Urothelium cell line (cell line): ENCODE measurements at places on chromosomes 2 and 18.
A peak's percentile ranks its signal among the peaks of the same experiment; 100 is the strongest.

DNA sequence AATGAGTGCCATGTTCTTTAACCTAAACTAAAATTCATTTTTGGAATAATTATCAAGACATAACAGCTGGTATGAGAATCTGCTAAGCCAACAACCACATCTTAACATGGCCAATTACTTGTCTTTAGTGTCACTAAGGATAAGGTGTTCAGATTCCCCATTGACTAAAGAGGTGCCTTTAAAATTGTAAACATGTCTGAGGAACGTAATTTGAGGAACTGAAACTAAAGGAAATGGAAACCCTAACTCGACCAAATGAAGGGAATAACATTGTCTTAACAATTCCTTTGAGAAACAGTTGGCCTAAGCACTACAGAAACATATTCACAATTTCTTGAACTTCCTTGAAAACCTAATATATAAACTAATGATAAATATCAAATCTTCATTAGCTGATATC lies 355.4 kb upstream of the GULP1 start:
- no peak for DNase-seq

DNA sequence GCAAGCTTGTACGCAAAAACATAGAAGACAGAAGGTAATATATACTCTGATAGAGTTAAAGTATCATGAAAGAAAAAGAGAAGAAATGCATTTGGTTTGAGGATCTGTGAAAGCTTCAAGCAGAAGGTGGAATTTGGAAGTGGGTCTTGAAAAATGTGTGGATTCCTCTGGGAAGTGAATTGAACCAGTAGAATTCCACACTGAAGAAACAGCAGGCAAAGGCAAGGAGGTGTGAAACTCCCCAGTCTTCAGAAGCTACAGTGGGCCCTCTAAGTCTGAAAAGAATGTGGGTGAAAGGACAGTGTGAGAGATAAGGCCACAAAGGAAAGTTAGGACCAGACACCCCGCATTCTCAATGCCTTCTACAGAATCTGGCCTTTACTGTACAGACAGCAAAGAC lies 25.6 kb downstream of the COBLL1 start:
- no peak for DNase-seq

- no peak for DNase-seq
These were observed 13.3 kb upstream of the RAB17 start for GRCh38 chr2:237603718-237604362.

- no peak for DNase-seq
These were observed 76.0 kb upstream of the SESTD1 start for GRCh38 chr2:179340678-179341077.

DNA sequence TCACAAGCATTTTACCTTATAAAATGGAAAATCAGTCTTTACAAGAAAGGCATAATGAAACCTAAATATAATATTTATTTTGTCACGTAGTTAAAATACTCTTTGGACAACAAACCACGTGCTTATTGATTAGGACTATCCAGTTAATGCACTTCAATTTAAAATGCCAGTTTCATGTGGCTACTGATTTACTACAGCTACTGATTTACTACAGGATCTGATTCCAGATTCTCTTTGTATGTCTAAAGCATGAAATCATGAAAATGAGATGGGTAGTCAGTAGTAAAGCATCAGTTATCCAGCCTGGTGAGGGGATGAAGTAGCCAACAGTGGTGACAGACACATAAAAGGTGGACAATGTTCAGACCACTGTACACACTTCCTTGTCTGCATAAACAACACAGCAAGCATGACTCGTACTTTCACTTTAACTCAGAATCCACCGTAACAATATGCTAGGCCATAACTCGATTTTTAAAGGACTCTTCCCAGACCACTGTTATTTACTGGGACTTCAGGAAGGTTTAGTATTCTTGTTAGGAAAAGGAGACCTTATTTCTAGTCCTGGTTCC lies 24.9 kb downstream of the ACAA2 start:
- no peak for DNase-seq

DNA sequence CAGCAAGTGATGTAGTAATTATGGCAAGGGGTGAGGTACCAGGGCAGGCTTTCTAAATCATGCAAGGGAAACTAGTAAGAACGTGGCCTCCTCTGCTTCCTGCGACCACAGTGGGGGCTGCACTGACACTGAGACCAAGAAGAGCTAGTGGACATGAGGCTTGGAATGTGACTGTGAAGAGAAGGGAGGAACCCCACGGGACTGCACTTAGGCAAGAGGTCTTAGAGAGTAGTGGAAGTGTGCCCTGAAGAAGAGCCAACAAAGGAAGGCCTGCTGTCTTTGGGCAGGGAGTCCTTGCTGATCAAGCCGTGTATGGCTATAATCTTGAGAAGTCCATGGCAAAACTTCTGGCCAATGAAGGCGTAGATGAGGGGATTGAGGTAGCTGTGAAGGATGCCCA lies 8.9 kb upstream of the RUFY4 start:
- no peak for DNase-seq

DNA sequence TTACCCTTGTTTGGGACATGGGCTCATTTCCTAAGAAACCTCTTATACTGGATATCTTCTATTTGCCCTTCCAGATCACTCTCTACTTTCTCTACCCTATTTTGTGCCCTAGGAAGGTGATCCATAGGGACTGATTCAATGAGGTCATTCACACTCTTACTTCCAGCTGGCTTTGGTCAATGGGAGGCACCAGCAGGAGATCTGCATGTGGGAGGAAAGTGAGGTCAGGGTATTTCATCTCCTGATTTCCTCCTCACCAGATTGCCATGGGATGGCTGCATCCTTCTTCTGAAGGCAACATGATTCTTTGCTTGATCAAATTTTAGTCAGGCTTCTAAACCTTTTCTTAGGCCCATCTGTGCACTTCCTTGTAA lies 15.2 kb downstream of the M1AP start:
- no peak for DNase-seq

- no peak for DNase-seq
These were observed 127.5 kb downstream of the RDH14 start for GRCh38 chr2:18432999-18433398.

DNA sequence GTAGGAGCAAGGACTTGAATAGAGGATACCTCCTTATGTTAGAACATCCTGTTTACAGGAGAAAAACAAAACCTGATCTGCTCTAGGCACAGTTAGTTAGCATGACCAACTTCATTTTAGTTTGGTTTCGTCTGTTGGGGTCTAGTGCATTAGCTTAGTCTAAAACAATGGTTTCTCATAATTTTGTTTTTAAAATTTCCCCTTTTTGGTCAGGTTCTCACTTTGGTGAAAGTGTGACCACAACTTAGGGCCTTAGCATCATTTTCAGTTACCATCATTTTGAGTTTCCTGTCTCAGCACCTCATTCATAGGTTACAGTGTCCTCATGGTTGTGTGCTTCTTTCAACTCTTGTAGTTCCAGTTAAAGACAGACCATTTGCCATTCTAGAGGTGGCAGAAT lies 1277.0 kb upstream of the SLC39A10 start:
- DNase-seq = no peak

DNA sequence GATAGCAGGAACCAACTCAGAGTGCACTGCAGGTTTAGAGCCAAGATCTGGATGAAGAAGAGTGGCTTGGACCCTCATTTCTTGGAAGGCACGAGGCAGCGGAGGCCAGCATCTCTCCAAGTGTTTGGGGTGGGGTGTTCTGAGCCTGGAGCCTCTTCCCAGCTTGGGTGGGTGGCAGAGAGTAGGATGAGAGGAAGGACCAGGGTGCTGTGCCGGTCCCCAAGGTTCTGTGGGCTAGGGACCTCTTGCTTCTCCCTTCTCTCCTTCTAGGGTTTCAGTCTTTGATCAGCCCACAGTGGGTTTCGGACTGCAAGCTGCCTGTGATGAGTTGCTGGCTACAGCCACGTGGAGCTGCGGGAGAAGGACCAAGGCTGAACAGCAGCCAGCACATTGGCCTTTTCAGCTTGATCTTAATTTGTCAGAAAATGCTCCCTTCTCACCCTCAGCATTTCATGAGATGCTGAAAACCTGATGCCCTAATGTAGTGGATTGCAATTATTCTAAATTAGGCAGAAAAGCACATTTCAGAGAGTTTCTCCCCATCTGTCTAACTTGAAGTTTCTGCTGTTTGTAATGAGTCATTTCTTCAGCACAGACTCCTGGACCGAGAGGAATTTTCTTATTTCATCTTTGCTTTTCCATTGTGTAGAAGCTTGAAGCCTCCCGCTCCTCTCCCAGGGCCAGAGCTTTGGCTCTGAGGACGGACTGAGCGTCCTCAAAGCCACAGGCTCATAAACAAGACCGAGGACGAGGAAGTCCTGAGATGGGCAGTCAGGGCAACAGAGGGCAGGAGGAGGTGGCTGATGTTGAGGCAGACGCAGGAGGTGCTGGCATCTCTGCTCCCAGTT lies 99.1 kb upstream of the HDAC4 start:
- no peak for DNase-seq

DNA sequence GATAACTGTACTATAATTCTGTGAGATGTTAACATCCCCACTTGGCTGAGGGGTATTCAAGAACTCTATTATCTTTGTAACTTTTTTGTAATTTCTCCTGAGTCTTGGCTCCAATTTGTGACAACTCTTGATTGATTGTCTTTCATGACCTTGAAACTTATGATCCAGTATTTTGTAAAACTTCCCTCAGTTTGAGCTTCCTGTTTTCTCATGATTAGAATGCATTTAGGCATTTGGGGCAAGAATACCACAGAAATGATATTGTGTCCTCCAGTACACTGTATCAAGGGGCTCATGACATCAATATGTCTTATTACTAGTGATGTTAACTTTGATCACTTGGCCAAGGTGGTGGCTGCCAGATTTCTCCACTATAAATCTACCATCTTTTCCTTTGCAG lies 37.4 kb downstream of the PNO1 start:
- no peak for DNase-seq

- no peak for DNase-seq
These were observed 67.0 kb downstream of the ASAP2 start for GRCh38 chr2:9273486-9274130.

DNA sequence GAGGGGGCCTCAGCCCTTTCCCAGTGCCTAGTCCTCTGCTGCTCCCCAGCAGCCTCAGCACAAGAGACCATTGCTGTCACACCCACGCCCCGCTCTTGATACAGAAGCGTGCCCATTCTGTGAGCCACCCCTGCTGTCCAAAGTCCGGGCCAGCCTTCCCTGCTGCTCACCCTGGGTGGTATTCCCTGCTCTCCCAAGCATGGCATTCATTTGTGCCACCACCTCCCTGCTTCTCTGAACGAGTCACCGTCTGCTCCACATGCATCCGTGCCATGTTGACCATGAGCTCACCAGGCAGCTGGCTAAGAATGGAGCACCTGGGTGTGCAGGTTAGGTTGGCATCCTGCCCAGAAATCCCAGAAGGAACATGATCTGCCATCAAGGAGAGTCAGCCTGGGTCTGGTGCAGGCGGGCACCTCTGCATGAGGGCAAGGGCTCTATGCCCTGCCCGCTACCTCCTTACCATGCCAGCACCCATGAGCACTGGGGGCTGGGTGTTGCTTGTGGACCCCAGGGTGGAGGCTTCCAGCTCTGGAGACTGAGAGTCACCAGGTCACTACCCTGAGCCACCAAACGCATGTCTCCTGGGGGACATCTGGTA lies 63.0 kb downstream of the TWIST2 start:
- DNase-seq = peak; percentile 30

DNA sequence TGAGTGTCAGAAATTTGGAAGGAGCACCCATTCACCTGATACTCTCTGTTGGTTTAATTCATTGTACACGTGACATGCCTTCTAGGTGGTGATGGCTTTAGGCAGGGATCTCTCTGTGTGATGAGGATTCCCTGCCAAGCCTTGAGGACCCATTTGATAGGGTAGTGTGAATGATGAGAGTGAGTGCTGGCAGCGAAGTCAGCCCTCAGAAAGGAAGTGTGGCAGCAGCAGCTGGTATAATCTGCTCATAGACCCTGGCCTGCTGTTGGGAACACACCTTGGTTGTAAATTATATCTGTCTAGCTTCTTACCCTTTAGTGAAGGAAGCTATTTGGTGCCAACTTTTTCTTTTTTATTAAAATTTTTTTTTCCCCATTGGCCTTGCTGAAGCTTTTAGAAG lies 164.5 kb downstream of the HAUS1 start:
- DNase-seq = no peak

DNA sequence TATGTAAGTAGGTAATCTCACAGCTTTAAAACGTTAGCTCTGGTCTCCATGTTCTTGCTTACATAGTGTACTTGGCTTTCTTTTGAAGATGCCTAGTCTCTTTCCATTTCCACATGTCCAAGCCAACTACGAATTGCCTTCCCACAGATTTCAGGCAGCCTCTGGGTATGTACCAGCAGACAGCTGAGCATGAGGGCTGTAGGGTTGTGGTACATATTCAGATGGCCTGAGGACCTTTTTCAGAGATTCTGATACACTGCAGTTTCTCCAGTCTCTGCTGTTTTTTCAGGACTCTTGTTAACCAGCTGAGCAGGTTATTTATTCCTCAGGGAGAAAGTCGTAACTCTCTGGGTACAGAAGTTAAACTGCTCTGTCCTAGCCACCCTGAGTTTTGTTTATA lies 3.1 kb upstream of the KCNJ13 start:
- DNase-seq = no peak

DNA sequence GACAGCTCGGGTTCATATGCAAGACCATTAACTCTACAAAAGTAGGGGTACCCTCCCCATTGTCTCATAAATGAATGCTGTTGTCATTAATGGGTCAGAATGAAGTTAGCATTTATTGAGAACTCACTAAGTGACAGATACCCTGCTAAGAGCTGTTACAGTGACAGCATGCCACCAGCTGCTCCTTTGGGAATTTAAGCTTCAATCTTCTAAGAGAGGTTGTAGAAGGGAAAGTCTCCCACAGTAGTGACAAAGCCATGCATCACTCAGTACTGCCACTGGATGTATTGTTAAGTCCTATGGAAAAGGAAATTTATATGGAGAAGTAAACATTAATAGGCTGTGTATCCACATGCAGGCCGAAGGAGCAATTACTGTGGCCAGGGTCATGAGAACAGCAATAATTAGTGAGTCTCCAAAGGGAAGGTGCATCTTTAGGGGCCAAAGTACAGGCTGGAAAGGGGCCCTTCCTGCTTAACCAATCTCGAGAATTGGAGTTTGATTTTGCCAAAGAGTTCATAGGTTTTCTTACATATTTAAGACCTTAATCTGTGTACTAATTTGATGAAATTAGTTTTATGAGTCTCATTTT lies 64.5 kb upstream of the FAM124B start:
- DNase-seq = no peak

DNA sequence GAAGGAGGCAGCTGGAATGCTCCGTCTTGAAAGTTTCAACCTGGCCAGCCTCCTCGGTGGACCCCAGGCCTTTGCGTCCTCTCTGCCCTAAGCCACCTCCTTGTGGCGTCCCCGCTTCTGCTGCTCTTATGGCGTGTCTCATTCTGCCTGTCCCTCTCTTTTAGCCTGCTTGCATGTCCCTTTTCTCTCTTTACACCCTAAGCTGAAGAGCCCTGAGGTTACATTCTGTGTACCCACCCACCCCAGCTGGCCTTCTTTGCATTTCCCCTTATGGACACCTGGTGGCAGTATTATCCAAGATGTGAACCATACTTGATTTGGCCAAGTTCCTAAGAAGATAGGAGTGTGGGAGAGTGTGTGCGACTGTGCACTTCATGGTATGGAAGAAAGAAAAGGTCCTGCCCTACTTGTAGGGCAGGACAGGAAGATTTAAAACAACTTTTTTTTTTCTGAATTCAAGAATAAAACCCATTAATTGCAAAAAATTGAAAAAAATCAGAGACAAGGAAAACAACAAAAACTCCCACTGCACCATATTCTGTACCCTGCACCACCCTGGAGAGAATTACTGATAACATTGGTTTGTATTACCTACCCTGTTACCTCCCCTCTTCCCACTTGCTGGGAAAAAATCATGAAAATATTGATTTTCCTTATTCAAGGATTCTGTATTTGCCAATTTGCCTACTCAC lies 77.4 kb downstream of the DYSF start:
- DNase-seq = peak; percentile 64
